NCI-H2029 (cell line): ENCODE measurements at places on chromosomes 6 and 20.
A peak's percentile ranks its signal among the peaks of the same experiment; 100 is the strongest.

- no peak for DNase-seq
Observed at GRCh38 chr6:168278904-168279303, 40.7 kb downstream of the DACT2 start.

DNA sequence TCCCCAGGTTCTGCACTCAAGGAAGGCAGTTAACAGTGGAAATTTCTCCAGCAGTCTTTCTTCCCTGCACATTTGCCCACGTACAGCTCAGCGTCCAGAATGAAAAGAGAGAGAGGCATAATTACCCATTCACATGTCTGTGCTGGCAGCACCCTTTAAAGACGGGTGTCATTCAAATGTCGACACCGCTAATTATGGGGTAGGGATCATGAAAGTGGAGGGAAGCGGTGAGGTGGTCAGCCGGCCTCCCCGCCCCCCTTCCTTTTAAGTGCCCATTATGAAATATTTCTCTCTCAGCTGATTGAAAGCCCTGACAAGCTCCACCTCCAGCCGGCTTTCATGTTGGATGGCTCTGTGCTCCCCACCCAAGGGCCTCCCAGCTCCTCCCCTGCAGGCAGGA is 246.1 kb downstream of the BMP7 start:
- DNase-seq, result no peak

DNA sequence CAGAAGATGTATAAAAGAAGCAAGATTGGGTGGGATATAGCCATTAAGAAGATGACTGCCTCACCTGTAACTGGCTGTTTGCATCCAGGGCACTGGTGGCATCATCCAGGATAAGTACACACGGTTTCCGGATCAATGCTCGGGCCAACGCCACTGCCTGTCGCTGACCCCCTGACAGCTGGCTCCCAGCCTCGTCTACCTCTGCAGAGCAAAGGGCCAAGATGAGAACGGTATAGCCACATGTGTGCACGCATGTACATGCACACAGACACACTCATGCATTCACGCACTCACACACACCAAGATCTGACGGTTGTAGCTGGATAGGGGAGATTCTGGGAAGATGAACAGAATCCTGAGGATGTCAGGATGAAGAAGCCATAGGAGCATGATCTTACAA is 3.2 kb upstream of the PSMB8 start:
- no peak for DNase-seq

GRCh38 chr6:37047346-37047688 is 41.9 kb downstream of the FGD2 start:
- DNase-seq, result no peak

DNA sequence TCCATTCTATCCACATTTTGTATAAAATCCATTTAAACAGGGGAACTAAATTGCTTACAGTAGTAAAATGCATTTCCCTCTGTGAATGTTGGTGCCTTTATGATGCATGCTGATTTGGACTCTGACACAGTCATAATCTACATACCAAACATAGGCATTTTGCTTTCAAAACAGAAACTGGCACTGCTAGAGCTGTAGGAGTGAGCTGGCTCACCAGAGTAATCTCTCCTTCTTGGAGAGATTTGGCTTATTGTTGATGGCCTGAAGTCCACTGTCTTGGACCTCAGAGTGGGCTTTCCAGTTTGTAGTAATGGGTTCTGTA is 363.2 kb upstream of the FLRT3 start:
- DNase-seq, result no peak

DNA sequence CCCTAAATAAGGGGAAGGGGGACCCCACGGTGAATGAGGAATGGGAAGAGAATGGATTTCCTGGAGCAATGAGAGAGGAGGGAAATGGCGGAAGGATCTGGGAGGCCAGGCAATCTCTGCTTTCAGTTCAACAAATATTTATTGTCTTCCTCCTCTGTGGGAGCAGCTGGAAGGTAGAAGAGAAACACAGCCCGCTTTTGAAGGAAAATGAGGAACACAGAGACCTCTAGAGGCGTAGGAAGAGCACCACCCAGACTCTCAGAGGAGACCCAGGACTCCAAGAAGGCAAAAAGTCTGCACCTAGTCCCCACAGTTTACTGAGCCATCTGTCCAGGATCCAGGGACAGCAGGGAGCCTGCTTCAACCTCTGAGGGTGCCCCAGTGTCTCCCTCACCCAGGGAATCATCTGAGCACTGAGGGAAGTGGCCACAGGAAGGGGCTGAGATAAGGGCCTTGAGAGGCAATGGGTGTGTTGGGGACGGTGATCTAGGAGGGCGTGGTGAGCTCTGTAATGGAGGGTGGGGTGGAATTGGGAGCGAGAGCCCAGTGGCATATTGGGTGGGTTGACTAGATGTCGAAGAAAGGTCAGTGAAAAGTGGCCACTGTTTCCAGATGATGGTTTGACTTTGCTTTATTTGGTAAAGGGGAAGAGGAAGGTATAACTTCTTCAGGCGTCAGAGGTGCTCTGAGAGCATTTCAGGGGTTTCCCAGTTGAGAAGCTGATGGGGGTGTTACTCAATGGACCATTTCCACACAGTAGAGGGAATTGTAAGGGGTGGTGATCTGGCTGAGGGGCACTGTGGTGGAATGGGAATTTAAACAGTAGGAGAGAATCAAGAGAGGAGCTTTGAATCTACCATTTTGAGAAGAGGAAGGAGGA is 610 bp downstream of the PSORS1C1 start:
- no peak for DNase-seq

DNA sequence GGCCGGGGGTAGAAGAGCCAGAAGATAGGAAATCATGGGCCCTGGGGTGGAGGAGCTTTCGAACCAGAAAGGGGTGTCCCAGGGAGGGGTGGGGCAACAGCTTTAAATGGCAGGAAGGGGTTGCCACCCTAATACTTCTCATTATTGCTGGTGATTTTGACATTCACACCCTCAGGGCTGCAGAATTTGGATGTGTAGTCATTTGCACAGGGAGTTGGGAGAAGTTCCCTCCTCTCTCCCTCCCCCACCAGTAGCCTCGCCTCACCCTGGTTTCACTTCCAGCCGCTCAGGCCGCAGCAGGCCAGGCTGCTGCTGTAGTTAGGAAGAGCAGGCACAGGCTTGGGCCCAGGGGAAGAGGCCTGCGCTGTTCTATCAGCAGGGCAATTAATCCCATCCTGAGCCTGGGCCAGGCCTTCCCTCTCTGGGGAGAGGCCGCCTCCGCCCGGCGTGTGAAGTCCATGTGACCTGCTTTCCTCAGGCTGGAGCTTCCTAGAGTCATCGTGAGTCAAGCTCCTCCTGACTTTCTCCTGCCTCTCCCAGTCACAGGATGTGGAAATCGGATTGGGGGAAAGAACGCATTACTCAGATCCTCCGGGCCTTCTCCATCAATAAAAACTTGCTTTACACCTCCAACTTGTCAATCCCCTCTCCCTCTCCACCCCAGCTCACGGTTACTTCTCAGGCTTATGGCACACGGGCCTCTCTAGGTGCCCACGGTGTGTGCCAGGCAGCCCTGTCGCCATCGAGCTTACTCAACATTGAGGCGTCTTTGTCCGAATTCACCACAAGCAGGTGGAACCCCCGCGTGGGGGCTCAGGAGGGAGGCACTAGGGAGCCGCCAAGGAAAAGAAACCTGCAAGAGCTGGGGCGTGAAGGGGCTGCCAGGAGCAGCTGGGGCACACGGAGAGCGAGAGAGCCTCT is 7.8 kb downstream of the ADTRP start:
- no peak for DNase-seq

DNA sequence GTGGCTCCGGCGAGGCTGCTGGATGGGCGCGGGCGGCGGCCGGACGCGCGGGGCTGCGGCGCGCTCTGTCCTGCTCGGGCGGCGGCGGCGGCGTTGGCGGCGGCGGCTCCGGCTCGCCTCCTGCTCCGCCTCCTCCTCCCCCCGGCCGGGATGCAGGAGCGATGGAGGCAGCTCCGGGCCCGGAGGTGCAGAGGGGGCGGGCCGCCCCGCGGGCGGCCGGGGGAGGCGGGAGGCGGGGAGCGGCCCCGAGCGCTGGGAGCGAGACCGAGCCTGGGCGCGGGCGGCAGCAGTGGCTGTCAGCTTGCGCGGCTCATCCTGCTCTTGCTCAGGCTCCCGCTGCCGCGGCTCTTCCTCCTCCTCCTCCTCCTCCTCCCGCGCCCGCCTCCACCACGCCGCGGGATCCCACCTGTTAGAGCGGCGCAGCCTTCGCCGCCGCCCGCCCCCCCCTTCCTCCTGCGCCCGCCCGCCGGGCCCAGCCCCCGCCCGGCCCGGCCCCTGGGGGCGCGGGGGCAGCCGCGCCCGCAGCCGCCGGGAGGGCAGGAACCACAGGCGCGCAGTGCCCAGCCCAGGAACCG is at the start of gene NOL4L:
Gene NOL4L, minus strand, starts transcription at position 323 of the 575 bp plus-strand sequence. CDS start 443 bp downstream, outside the sequence.
- no peak for DNase-seq

DNA sequence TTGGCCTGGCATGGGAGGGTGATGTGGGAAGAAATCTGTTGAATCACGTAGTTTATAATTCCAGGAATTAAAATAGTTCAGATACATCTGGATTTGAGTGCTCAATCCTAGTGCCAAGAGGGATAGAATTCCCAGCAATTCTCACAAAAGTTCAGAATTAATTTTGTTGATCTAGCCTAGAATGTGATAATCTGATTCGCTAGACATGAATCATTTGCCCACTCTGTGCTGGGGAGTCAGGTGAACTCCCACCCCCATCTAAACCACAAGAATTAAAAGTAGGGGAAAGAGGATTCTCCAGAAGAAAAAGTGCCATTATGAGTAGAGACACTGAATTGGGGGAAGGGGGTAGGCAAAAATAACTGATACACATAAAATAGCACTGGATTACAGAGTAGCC is 85.0 kb downstream of the LIN28B start:
- no peak for DNase-seq

GRCh38 chr6:55108134-55109130 is 65.9 kb upstream of the HCRTR2 start:
- DNase-seq, result no peak

DNA sequence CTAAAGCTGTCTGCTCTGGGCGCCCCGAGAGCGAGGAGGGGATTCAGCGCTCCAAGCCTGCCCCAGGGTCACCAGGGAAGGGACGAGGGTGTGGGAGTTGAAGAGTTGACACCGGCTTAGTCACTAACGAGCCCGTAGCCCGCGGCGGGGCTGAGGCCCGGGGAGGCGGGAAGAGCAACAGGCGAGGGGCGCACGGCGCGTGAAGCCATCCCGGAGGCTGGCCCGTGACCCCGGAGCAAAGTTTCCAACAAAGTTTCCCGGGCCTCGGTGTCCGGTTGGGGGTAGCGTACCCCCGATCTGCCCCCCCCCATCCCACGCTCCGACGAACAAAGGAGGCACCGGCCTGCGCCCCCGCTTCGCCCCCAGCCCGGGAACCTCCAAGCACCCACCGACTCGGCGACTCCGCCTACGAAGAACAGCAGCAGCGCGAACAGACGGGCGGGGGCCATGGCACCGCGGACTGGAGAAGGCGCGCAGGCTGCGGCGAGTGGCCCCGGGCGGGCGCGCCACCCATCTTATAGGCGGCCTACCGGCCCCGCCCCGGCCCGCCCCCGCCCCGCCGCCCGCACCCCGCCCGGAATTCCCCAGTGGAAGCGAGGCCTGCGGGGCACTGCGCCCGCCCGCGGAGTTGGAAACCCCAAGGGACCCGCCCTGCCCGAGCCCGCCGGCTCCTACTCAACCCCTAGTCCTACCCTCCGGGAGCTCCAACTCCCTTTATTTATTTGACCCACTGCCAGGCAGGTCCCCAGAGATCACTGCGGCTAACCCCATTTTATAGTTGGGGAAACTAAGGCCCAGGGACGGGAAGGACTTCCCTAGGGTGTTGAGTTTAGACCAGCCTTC is at the start of gene SDC4:
Gene SDC4, minus strand, starts transcription at position 489 of the 843 bp plus-strand sequence. Its CDS starts 40 bp downstream, at position 449.
- DNase-seq, result peak; percentile 30

DNA sequence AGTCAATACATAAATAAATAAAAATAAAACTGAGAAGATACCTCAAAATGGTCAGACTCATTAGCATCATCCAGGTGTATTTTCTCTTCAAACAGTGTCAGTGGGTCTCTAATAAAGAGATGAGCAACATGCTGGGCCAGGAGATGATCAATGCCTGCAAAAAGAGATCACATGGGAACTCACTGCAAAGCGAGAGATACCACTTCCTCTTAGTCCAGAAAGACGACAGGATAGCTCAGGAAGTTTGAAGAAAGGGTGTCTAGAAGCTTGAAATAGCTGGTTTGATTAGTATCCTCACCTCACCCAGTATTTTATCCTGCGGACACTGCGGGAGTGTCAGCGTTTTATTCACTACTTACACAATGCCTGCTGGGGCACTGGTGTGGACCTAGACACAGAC is 38.0 kb downstream of the GCLC start:
- no peak for DNase-seq

DNA sequence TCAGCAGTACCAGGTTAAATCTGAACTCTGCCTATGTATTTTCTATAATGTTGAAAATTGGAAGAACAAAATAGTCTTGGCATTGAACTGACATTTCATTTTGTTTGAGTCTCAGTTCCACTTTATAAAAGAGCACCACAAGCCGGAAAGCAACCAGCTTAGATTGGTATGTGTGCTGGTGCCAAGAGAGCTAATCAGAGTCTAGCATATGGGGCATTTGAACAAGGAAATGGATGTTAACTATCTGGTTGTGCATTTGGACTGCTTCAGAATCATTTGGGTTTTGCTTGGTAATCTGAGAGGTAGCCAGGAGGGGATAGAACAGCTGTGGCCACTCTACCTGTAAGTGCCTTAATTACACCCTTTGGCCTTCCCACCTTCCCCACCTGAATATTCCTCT is 184.8 kb downstream of the GRIK2 start:
- peak; percentile 18 for DNase-seq

DNA sequence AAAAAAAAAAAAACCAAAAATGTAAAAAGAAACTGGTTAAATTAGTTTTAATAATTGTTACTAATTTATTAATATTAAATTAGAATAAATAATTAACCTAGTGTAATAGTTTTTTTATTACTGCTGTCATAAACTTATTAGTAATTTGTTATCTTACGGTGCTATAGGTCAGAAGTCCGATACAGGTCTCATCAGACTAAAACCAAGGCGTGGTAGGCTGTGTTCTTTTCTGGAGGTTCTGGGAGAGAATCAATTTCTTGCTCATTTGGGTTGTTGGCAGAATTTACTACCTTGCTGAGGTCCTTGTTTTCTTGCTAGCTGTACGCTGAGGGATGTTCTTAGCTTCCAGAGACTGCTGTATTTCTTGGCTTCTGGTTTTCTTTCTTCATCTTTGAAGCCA is 85.9 kb upstream of the RNF24 start:
- DNase-seq, result no peak

GRCh38 chr6:24844061-24844460 is 45.3 kb upstream of the ARMH2 start:
- no peak for DNase-seq

DNA sequence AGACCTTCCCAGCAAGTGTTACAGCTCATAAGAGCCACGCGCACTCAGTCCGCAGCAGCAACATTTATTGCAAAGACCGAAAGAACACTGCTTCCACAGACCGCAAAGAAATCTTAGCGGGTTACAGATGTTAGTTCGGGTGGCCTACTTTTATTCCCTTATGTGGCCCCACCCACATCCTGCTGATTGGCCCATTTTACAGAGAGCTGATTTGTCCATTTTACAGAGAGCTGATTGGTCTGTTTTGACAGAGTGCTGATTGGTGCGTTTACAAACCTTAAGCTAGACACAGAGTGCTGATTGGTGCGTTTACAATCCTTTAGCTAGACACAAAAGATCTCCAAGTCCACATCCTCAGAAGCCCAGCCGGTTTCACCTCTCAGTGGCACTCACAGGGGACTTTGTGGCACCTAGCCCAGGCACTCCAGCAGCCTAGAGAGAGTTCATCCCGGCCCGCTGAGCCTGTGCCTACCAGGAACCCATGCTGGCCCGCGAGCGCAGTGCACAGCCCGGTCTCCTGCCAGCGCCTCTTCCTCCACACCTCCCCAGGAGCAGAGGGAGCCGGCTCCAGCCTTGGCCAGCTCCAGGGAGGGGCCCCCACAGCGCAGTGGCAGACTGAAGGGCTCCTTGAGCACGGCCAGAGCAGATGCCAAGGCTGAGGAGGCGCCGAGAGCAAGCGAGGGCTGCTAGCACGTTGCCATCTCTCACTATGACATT is 244.3 kb upstream of the TSHZ2 start:
- no peak for DNase-seq

GRCh38 chr6:134482593-134483270 is 164.8 kb upstream of the SGK1 start:
- DNase-seq, result no peak
